Natural killer cell (primary cell): ENCODE measurements at places on chromosomes 2 and 18.

GRCh38 chr18:76451396-76452331 lies 43.4 kb downstream of the ZNF516 start:
- H3K4me3 ChIP-seq: peak overlapping the region; percentile 56
- peak overlapping the region; percentile 30 for H3K27ac ChIP-seq
- DNase-seq: no peak

GRCh38 chr2:55114082-55114481 lies 63.8 kb upstream of the RTN4 start:
- H3K27ac ChIP-seq: no peak overlapping the region
- H3K27me3 ChIP-seq: no peaks in the 10 kb centered on the region
- H3K4me1 ChIP-seq: peaks cover 8% of the 10 kb centered on the region

DNA sequence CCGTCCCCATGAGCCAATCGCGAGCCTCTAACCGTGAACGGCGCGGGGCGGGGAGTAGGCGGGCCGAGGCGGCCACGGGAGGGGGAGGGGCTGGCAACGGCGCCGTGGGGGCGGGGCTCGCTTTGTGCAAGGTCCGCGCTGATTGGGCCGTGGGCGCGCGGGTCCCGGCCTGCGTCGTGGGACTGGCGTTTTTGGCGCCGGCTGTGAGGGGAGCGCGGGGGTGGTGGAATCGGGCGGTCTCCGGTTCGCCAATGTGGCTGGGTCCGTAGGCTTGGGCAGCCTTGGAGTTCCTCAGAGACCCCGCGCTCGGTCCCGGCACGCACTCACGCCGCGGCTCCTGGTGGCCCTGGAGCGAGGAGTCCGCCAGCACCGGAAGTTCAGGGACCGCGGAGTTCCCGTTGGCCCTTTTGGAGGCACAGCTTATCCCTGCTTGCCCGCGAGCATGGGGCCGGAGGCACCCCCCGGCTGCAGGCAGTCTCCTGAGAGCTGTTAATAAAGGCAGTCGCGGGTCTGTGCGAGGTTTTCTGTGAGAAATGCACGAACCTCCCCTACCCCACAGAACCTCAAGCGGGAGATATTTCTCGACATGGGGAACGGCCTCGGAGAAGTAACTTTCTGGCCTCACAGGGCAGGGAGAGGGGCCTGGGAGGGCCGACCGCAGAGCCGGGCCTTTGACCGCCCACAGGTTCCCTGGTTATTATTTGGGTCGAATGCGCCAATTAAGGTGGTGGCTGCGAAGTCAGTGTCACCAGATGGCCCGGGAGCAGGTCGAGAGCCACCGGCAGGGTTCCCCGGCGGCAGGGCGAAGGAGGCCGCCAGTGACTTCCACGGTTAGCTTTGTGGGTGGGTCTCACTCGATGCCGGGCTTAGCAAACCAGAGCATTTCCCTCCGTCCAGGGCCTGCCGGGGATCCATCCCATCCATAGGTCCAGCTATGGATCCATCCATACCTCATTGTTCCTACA lies 574 bp upstream of the NCL start:
- peak overlapping the region; percentile 85 for H3K4me3 ChIP-seq
- peaks cover 33% of the 10 kb centered on the region for H3K36me3 ChIP-seq
- peaks cover 34% of the 10 kb centered on the region for H3K4me1 ChIP-seq
- peak overlapping the region; percentile 98 for H3K27ac ChIP-seq
- DNase-seq: peak; percentile 96

GRCh38 chr2:120674246-120675170 lies 61.2 kb upstream of the GLI2 start:
- H3K27me3 ChIP-seq: no peaks in the 10 kb centered on the region
- no peaks in the 10 kb centered on the region for H3K36me3 ChIP-seq
- DNase-seq: no peak
- H3K27ac ChIP-seq: no peak overlapping the region
- H3K4me1 ChIP-seq: no peaks in the 10 kb centered on the region

GRCh38 chr2:216830346-216830745 lies 29.5 kb downstream of the TNP1 start:
- H3K27me3 ChIP-seq: no peaks in the 10 kb centered on the region
- no peaks in the 10 kb centered on the region for H3K4me1 ChIP-seq
- DNase-seq: no peak

GRCh38 chr18:55838841-55839240 lies 250.8 kb upstream of the TCF4 start:
- H3K4me1 ChIP-seq: no peaks in the 10 kb centered on the region
- H3K4me3 ChIP-seq: no peak overlapping the region
- H3K27ac ChIP-seq: no peak overlapping the region
- H3K27me3 ChIP-seq: no peaks in the 10 kb centered on the region
- no peaks in the 10 kb centered on the region for H3K36me3 ChIP-seq

- H3K4me1 ChIP-seq: no peaks in the 10 kb centered on the region
- no peaks in the 10 kb centered on the region for H3K27me3 ChIP-seq
- H3K36me3 ChIP-seq: no peaks in the 10 kb centered on the region
- H3K4me3 ChIP-seq: no peak overlapping the region
- no peak overlapping the region for H3K27ac ChIP-seq
These were observed 200.7 kb downstream of the MYCN start for GRCh38 chr2:16140771-16141640.

- no peaks in the 10 kb centered on the region for H3K36me3 ChIP-seq
- no peak overlapping the region for H3K4me3 ChIP-seq
- no peaks in the 10 kb centered on the region for H3K27me3 ChIP-seq
These were observed 117.1 kb upstream of the SP5 start for GRCh38 chr2:170598067-170598395.

DNA sequence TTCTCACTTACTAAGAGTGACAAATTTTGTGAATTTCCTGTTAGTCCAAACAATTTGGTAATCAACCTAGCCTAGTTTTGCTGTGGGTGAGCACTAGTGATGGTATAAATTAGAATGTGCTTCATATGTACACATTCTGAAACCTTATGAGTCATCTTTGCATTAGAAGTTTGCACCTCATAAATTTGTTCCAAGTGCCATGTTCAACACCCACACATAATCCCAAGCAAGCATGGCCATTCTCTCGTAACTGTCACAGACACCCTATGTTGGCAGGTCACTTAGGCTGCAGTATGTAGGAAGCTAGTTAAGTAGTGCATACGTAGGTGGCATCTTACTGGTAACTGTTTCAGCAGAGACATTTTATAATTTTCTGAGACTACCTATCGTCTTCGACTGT lies 46.9 kb downstream of the NAB1 start:
- H3K36me3 ChIP-seq: peaks cover 3% of the 10 kb centered on the region
- peak; percentile 25 for DNase-seq
- no peaks in the 10 kb centered on the region for H3K4me1 ChIP-seq
- H3K27ac ChIP-seq: peak overlapping the region; percentile 5

- peak overlapping the region; percentile 93 for H3K4me3 ChIP-seq
- H3K36me3 ChIP-seq: peaks cover 38% of the 10 kb centered on the region
- DNase-seq: no peak
- H3K27ac ChIP-seq: peak overlapping the region; percentile 90
- no peaks in the 10 kb centered on the region for H3K27me3 ChIP-seq
These were observed 4.5 kb upstream of the C18orf32 start for GRCh38 chr18:49491534-49491856.

DNA sequence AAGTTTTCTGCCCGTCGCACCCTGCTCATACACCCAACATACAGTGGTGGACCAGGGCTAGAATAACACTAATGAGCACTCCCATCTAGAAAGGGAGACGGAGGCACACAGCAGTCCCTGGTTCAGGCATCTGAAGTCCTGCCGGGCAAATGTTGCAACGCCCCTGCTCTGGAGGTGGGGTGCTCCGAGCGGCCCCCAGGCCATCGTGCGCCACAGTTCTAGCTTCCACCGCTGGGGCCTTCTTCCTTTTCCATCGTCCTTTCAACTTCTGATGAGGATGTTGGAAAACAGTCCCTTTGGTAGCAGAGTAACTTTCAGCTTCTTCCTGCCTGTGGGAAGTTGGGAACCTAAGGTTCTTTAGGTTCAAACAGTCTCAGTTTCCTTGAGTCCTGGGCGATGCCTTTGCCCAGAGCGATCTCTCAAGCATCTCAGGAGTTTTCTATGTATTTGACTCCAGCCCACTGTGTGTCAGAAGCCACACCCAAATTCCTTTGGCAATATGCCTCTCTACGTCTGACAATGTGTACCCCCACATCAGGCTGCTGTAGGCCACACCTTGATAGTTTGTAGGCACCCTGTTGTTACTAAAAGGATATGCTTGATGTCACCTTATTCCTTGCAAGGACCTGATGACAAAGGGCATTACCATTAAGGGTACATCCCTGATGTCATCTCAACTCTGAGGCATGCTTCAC lies 258.8 kb downstream of the GLI2 start:
- no peak for DNase-seq
- H3K4me3 ChIP-seq: no peak overlapping the region
- no peak overlapping the region for H3K27ac ChIP-seq
- H3K27me3 ChIP-seq: no peaks in the 10 kb centered on the region
- H3K4me1 ChIP-seq: no peaks in the 10 kb centered on the region

GRCh38 chr2:127626917-127627739 lies 18.8 kb upstream of the GPR17 start:
- H3K27ac ChIP-seq: no peak overlapping the region
- no peak overlapping the region for H3K4me3 ChIP-seq
- H3K27me3 ChIP-seq: no peaks in the 10 kb centered on the region
- DNase-seq: no peak

- H3K27ac ChIP-seq: no peak overlapping the region
- no peak for DNase-seq
These were observed 86.8 kb upstream of the HAAO start for GRCh38 chr2:42879121-42879705.

DNA sequence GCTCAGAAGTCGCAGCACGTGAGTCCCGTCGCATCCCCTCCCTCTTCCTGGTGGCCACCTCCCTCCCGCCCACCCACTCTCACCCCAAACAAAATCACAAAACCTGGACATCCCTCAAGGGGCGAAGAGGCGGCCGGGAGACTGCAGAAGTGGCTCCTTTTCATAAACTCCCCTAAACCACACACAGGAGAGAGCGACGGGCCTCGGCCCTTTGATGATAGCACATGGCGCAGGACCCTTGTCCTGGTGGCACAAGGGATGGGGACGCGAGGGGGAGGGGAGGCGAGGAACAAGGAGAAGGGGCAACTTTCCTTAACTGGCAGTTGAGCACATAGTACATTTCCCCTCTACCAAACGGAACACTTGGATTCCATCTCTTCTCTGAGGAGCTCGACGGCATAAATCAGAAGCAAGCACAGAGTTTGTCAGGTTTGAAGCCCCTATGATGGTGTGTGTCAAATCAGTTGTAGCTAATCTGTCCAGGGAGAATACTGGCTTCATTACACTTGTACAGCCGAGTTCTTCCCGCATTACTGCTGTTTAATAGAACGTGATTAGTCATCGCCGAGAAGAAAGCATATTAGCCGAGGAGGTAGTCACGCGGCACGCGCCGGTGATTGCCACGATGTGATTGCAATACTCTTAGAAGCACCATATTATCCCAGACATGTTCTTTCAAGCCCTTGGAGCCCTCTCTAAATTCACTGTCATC lies 43.8 kb downstream of the GBX2 start:
- H3K4me3 ChIP-seq: no peak overlapping the region
- H3K4me1 ChIP-seq: no peaks in the 10 kb centered on the region
- peaks cover 2% of the 10 kb centered on the region for H3K36me3 ChIP-seq
- H3K27ac ChIP-seq: no peak overlapping the region
- no peaks in the 10 kb centered on the region for H3K27me3 ChIP-seq

DNA sequence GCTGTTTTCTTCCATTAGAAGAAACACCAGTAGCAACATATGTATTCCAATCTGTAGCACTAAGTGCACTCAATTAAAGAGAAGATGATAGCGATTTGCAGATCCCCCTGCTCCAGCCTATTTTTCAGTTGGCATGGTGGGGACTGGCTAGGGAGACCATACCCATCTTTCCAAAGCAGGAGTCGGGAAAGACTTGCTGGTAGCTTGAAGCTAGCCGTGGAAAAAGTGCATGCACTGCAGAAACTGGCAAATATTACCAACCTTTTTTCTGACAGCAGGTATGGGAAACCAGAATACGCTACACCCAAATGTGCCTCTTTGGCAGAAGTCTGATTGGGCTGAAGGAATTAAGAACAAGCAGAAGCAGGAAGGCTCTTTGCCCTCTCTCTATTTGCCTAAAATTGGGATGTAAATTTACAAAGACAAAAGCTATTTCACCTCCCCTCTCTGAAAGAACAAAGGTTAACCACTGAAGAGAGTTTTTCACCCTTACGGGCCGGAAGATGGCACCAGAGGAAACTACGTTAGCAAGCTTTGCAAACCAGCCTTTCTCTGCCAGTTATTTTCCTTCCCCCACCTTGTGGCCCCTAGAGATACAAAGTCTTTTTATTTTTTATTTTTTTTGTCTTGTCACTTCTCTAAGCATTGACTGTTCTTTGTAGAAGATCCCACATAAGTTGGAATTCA lies 273.1 kb downstream of the DLGAP1 start:
- no peak overlapping the region for H3K27ac ChIP-seq
- H3K27me3 ChIP-seq: no peaks in the 10 kb centered on the region
- no peak for DNase-seq
- no peaks in the 10 kb centered on the region for H3K4me1 ChIP-seq

DNA sequence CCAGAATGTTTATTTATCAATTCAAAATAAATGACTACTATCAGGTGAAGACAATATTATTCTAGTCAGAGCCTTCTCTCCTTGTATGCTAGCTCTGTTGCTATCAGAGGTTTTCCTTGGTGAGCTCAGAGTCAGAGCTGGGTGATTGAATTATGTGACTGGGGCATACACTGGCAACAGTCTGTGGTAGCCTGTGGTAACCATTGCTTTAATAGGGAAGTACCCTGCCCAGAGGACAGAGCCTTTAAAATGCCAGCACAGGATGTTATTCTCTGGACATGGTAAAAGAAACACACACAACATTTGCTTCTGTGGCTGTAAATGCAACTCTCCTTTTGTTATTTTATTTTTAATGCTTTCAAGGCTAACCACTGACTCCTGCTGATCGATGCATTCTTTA lies 124.7 kb downstream of the PPP1R1C start:
- H3K4me3 ChIP-seq: no peak overlapping the region
- H3K4me1 ChIP-seq: no peaks in the 10 kb centered on the region
- no peaks in the 10 kb centered on the region for H3K36me3 ChIP-seq
- H3K27ac ChIP-seq: no peak overlapping the region

DNA sequence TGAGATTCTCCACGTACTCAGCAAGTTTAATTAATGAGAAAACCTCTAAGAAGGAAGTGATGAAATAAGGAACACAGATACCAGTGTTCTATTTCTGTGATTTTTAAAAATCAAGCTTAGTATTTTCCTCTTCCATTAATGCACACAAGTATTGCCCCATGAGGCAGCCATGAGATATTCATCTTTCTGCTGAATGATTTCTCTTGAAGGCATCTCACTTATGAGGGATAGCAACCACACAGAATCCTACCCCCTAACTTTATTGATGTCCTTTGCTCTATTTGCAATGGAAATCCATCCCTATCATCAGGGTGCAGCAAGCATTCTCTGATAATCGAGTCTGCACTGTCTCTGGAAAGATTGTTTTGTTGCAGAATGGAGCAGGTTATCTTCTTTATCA lies 244.1 kb upstream of the NRP2 start:
- H3K27me3 ChIP-seq: no peaks in the 10 kb centered on the region
- DNase-seq: no peak
- no peaks in the 10 kb centered on the region for H3K4me1 ChIP-seq
- no peak overlapping the region for H3K27ac ChIP-seq
